ENCODE measurements at places on chromosomes 7 and 10. TPM values are rescaled to one million over a fixed set of nuclear protein-coding genes. Genes with fewer than 3 reads are reported as not detected.

PPP1R17 gene
- polyA plus RNA-seq: not detected

OLAH gene
- polyA plus RNA-seq: not detected

DNA sequence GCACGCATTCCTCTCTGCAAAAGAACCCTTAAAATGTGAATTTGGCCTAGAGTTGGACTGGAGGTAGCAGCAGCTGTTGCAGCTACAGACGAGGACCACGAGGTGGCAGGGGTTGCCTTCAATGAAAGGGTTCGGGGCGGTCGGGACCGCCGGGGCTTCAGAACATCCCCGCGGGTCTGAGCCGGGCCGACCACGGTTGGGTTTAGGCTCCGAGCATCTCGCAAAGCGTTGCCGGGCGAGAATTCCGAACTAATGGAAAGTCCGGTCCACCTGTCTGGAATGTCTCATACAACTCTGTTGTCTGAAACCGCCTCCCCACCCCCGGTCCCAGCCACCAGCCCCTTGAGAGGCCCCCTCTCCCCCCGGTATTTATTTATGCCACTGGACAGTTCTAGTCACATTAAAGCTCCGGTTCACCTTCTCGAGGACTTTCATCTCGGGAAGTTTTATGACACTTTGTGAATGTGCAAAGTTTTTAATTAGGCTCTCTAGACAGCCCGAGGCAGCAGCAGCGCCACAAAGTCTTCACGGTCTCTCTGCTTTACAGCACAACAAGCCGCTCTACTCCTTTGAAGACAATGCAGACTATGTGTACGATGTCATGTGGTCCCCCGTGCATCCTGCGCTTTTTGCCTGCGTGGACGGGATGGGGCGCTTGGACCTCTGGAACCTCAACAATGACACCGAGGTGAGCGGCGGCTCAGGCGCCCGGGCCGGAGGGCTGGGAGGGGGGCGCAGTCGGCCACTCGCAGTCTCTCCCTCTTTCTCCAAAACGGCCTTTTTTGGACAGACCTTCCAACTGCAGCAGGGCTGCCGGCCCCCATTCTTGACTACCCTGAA is 246.2 kb downstream of the SLC25A13 start:
- DNase-seq: peak; percentile 10
- H3K27ac ChIP-seq: no peak overlapping the region
- H3K4me1 ChIP-seq: peaks cover 7% of the 10 kb centered on the region
- no peaks in the 10 kb centered on the region for H3K36me3 ChIP-seq

GRCh38 chr7:11281953-11282352 is 308.3 kb downstream of the PHF14 start:
- DNase-seq: no peak
- H3K4me1 ChIP-seq: no peaks in the 10 kb centered on the region
- no peaks in the 10 kb centered on the region for H3K27me3 ChIP-seq
- no peaks in the 10 kb centered on the region for H3K36me3 ChIP-seq
- no peak overlapping the region for H3K27ac ChIP-seq

DNA sequence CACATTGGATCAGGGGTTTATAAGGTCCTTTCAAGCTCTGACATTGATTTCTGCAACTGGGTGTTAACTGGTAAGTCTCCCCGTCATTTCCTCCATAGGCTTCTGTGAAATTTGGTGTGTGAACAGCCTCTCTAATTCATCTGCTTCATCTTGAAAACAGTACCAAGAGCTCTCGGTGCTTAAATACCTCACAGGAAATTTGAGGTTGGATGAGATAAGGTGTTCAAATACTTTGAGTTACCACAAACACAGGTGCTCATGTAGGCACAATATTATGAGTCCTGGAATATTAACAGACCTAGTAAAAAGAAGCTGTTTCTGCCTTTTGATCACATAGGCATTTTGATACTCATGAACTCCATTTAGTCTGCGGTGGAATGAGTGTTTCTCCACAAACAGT is 85.2 kb downstream of the RTKN2 start:
- H3K4me1 ChIP-seq: peaks cover 72% of the 10 kb centered on the region
- H3K27me3 ChIP-seq: no peaks in the 10 kb centered on the region
- H3K27ac ChIP-seq: no peak overlapping the region
- no peaks in the 10 kb centered on the region for H3K36me3 ChIP-seq

DNA sequence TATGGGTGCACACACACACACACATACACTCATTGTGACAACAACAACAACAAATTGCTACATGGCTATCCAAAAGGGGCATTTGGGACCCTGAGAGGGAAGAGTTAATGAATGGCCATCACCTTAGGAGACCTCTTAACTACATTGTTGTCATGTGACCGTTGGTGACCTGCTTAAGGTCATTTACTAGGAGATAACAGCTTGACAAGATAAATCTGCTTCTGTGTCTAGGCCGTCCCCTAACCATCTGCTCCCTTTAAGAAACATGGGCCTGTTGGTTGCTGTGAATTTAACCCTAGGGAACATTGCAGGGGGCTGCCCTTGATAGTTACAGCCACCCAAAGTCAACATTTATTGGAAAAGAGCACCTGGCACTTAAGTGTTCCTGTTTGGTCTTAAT is 29.7 kb downstream of the C1QL3 start:
- no peaks in the 10 kb centered on the region for H3K27me3 ChIP-seq
- H3K4me3 ChIP-seq: no peak overlapping the region
- no peaks in the 10 kb centered on the region for H3K4me1 ChIP-seq
- no peak overlapping the region for H3K27ac ChIP-seq

- H3K27me3 ChIP-seq: no peaks in the 10 kb centered on the region
- H3K36me3 ChIP-seq: no peaks in the 10 kb centered on the region
- no peaks in the 10 kb centered on the region for H3K4me1 ChIP-seq
- DNase-seq: no peak
- no peak overlapping the region for H3K27ac ChIP-seq
These were observed 339.6 kb upstream of the VWC2 start for GRCh38 chr7:49433794-49434193.

- H3K4me3 ChIP-seq: no peak overlapping the region
- H3K4me1 ChIP-seq: no peaks in the 10 kb centered on the region
- no peaks in the 10 kb centered on the region for H3K36me3 ChIP-seq
- no peak for DNase-seq
These were observed 48.7 kb downstream of the SP8 start for GRCh38 chr7:20737840-20738448.

DNA sequence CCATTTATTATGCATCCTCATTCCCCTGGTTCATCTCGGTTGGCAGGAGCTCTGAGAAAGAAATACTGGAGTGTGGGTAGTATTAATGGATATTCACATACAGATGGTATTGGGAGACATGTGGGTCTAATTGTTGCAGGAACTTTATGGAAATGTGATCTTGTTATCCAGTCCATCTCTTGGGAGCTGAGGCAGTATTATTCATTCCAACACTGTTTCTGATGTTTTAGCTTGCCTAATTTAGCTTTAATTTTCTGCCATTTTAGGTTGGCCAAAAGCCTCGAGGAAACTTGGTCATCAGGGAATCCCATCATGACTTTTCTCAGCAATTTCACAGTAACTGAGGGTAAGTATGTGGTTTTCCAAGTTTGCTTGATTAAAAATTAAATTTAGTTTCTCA is 125.7 kb downstream of the ABCA13 start:
- no peak for DNase-seq
- no peak overlapping the region for H3K4me3 ChIP-seq
- no peaks in the 10 kb centered on the region for H3K4me1 ChIP-seq
- H3K36me3 ChIP-seq: no peaks in the 10 kb centered on the region
- no peak overlapping the region for H3K27ac ChIP-seq

DNA sequence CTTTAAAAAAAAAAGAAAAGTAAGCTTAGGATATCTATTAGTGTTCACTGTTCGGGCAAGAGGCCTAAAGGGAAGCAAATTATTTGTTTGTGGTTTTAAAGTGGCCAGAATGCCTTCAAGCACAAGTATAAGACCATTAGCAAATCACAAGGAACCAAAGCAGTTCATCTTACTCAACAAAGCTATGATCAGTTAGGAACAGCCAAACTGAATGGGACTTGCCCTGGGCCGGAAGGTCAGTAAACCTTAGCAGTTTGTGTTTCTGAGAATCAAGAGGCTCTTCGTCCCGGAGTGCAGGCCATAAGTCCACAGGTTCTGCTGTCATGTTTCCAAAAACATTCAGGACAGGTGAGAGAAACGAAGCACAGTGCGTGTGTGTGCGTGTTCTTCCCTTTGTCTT is 4.5 kb downstream of the FBXW4 start:
- no peak overlapping the region for H3K4me3 ChIP-seq
- peaks cover 53% of the 10 kb centered on the region for H3K4me1 ChIP-seq
- H3K27me3 ChIP-seq: no peaks in the 10 kb centered on the region
- no peaks in the 10 kb centered on the region for H3K36me3 ChIP-seq
- H3K27ac ChIP-seq: no peak overlapping the region
- DNase-seq: no peak
